ENCODE measurements at places on chromosomes 7 and 10.

DNA sequence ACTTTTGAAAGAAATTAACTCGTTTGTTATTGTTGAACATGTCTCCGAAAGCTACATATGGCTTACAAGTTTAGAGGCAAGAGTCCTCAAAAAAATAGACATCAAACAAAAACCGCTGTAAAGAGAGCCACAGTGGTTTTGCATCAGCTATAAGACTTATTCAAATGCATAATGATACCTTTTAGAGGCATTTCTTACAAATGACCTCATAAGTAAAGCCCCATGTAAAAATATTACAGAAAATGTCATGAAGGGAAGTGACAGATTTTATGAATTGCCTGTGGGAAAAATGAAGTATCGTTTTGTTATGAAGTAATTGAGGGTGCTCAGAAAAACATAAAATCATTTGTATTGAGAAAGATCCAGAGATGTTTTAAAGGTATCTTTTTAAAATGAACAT, 598.0 kb downstream of the NXPH1 start:
- no peak for DNase-seq

GRCh38 chr10:1347962-1348772, 292.0 kb downstream of the WDR37 start:
- no peak for DNase-seq

DNA sequence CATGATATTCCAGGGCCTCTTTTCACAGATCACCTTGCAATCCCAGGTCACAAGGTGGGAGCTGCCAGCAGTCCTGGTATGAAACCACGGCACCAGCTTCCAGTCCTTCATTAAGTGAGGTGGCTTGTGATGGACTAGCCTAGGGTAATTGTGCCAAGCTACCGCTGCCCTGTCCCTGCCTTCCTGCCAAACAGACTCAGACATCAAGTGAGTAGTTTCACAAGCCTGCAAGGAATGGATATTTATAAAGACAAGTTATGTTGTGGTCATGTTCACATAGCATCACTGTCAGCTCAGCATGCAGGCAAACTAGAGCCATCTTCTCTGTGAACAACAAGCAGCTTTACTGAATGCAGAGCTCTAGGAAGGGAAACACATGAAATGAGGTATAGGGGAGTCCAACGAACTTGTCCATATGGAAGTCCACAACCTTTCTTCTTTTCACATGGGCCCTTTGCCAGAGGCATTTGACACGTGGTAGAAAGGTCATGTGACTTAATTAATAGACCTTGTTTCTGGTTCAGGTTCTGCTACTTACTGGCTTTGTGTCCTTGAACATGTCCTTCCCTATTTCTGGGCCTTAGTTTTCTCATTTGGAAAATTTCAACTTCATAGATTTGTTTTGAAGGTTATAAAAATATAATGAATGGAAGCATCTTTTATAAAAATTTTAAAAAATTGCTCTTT, 1061.2 kb downstream of the KCNMA1 start:
- DNase-seq = no peak

GRCh38 chr10:133159950-133160825, at the start of gene KNDC1:
Gene KNDC1, plus strand, starts transcription at chr10:133160219. Its CDS starts 249 bp downstream, at chr10:133160468.
- no peak for DNase-seq

DNA sequence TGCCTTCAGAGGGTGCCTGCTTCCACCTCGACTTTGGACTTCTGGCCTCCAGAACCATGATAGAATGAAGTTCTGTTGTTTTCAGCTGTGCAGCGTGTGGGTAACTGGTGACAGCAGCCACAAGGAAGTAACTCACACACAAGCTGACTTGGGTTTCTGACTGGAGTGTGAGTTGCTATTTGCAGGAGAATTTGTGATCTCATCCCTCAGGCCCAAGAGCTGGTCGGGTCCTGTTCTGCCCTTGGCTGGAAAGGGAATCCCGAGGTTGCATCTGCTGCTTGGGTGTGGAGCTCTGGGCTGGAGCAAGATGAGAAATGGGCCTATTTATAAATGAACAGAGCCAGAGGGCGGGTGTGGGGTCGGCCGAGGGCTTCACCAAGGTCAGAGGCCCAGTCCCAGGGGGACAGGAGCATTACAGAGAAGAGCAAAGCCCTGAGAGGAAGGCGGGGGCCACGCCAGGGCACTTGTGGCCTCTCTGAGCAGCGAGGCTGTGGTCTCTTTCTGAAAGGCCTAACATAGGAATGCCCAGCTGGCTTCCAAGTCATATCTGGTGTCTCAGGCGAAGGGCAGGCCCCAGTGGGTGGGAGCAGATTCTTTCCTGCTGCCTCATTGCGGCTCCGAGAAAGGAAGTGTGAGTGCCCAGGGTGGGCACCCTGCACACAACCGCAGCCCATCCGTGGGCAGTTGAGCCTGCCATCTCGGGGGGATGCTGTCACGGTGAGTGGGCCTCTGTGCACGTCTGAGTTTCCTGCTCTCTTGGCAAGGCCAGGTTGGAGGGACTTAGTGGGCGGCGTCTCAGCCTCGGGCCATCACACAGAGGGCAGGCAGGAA, 26.5 kb upstream of the C10orf71 start:
- no peak for DNase-seq

Data from activated T-helper 9 cell treated with anti-CD3 and anti-CD28 coated beads, Interleukin-2, amount 50 U/mL, for 16 hours (primary cell).